ENCODE measurements at places on chromosomes 7 and 10. TPM values are rescaled to one million over a fixed set of nuclear protein-coding genes. Genes with fewer than 3 reads are reported as not detected.

DNA sequence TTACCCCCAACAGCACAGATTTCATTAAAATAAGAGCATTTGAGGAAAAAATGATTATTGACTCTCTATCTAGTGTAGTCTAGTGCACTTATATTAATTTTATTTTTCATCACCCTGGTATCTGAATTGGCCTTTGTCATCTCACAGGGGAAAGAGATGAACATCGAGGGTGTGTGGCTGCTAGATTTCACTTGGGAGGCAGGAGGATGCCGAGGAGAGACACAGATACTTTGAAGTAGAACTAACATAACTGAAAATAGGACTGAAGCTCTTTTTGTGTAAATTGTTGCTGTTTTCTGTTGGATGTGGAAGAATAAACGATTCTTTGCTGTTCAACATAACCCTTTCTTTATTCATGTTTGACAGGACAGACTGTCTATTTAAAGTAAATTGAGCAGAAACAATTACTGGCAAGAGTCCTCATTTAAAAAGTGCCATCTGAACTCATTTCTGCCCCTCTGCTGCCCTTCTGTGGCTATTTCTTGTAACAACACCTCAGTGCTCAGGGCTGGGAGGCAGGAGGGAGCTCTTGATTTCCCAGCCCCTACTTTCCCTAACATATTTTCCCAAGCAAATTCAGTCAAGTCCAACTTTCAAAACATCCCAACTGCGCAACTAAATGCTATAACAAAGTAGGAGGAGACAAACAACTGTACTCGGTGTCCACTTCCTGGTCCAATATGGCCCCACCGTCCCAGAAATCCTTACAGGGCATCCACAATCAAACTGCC is 15.6 kb downstream of the LYZL1 start:
- peak; percentile 77 for DNase-seq

AGBL3 gene
- total RNA-seq, result 1.1 TPM

GRCh38 chr7:29299086-29299485 is 104.5 kb downstream of the CHN2 start:
- no peak for DNase-seq

HOXA13 gene
- 22.9 TPM for total RNA-seq

GRCh38 chr7:64905547-64905946 is 2.5 kb downstream of the ZNF273 start:
- no peak for DNase-seq

DNA sequence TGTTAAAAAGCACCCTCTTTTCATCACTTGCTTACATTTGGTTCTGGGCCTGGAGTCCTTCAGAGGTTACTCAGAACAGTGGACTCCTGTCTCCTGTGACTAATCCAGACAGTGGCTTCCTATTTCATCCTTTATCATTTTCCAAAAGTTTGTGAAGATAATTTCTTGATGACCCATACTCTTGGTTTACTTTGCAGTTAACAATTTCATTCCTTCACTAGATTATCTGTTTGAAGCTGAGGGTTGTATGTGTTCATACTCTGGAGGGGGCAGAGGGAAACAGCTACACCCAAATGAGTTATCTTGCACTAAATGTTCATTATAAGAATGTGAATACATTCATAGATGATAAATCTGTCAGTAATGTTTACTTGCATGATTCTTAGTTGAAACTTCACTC is 124.7 kb downstream of the ZNF248 start:
- no peak for DNase-seq

TMEM26 gene
- total RNA-seq, result 0.49 TPM

GRCh38 chr7:122532406-122533269 is 166.3 kb downstream of the RNF133 start:
- DNase-seq, result no peak

DNA sequence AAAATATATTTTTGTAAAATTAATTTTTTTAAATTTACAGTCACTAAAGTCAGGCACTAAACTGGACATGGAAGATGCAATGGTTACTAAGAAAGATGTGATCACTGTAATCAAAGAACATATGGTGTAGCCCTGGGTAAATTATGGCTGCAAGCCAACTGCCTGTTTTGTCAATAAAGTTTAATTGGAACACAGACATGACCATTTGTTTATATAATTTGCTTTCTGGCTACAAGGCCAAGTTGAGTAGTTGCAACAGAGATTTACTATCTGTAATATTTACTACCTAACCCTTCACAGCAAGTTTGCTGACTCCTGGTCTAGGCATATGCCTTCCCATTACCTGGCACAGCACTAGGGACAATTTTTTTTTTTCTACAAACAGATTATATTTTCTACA is 448.9 kb downstream of the ADRA2A start:
- DNase-seq, result no peak

CBX3 gene
- 96.3 TPM for total RNA-seq

- DNase-seq, result no peak
These were observed 5.8 kb downstream of the UNCX start for GRCh38 chr7:1238450-1238882.

DNA sequence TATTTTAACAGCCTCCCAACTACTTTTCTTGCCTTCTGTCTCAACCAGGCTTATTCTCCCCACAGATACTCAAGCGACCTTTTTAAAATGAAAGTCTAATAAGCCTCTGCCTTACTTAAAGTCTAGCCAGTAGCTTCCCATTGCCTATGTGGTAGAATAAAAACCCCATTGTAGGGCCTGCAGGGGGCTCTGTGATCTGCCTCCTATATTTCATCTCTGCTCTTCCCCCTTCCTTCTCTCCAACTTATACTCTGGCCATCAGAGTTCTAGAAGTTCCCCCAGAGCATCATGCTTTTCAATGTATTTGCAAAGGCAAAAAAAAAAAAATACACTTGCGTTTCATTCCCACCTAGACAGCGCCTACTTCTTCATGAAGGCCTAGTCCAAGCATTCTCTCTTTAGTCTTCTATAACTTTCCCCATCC is 167.7 kb upstream of the ADO start:
- no peak for DNase-seq

DNA sequence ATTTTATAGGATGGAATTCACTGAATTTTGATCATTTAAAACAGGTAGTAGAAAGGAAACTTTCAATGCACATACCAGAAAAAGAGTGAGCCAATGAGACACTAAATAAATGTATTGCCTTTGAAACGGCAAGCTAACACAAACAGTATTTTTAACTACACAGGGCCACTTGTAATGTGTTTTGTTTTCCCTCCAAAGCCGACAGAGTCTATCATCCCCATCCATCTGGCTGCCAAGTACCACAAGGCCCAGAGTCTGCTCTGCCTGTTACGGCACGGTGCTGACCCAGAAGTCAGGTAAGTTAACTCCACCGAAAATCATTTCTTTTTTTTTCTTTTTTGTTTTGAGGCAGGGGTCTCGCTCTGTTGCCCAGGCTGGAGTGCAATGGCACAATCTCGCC is 1.5 kb downstream of the ANKRD61 start:
- DNase-seq, result no peak

DNA sequence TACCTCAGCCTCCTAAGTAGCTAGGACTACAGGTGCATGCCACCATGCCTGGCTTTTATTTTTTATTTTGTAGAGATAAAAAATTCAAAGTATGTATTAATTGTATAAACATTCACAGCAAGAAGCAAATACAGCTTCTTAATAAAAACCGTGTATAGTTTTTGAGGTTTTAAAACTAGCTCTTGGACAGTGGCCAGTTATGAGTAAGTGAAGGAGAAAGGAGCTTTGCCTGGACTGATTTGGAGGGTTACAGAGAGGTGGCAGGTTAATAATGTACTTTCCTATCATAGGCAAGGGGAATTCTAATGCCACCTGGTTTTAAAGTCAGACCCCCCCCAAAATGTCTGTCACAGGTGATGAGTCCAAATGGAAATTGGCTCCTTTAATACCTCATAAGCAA is 43.4 kb downstream of the ZNRF2 start:
- no peak for DNase-seq

NEUROG3 gene
- total RNA-seq, result not detected

DNA sequence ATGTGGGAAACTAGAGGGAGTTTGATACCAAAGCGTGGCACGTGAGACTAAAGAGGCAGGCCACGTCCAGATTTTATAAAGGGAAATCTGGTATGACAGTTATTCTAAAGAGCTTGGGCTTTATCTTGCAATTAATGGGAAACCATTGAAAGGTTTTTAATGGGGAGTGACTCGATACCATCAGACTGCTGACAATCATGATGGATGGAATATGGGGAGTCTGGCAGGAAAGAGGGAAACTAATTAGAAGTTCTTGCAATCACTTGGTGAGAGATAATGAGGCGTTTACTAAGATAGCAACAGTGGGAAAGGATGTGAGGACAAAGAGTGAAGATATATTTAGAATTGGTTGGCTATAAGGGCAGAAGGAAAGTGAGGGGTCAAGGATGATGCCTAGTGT is 94.0 kb downstream of the MBL2 start:
- DNase-seq, result no peak

TRPV5 gene
- not detected for total RNA-seq

DNA sequence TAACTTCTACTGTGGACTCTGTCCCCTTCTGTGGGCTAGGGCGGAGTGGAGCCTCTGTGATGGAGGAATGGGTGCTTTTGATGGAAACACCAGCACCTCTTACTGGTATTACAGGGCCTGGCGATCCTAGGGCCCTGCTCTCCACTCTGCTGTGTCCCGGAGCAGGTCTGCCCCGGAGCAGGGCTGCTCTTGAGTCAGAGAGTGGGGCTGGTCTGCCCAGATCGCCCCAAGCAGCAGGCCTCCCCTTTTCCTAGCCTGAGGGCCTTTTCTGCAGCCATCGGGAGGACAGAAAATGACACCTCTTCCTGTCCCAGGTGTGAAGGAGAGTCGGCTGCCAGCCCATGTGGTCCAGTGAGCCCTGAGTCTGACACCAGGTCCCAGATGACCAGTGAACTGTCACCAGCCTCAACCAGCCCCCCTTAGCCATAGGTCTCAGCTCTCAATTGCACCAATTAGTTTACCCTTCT is 1.4 kb downstream of the ZNF282 start:
- peak; percentile 58 for DNase-seq

DNA sequence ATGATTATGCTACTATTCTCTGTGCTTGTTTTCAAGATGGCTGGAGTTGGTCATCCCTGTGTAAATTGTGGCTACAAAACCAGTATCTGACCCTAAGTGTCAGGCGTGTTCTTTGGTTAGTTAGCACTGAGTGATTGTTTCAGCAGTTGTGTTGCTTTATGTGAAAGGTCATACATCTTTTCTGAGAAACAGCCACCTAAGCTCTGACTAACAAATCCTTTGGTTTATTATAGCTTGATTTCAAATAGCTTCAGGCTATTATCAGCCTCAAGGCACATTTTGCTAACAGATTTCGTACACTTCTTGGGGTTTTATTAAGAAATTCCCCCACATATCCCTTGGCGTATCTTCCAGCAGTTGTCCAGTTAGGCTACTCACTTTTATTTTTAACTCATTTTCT is 4.8 kb upstream of the ADRB1 start:
- DNase-seq, result no peak

DNA sequence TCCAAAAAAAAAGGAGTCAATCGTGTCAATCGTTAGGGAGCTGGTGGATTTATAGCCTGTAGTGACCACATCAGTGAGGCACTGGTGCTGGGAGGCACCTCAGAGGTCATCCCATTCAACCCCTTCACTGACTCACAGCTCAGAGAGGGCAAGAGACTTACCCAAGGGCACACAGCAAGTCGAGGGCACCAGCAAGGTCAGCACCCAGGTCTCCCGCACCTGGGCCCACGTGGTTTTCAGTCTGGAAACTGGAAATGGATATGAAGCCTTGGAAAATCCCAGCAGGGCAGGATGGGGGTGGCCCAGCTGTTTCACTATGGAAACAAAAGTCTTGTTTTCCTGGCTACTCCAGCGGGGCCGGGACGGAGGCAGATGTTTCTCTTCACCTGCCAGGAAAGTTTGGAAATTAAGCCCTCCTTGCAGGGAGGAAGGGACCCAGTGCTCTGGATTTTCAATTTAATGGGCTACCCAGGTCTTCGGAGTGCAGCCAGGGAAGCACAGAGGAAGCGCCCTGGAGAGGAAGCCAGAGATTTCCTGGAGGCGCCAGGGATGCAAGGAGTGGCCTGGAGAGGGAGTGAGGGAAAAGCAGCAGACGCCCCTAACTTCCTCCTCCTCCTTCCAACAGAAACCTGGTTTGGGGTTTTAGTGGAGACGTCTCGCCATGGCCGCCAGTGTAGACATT is 157.2 kb upstream of the TNRC18 start:
- peak; percentile 81 for DNase-seq

MNX1 gene
- not detected for total RNA-seq

- peak; percentile 73 for DNase-seq
These were observed 3.8 kb downstream of the HILPDA start for GRCh38 chr7:128459394-128459878.

DNA sequence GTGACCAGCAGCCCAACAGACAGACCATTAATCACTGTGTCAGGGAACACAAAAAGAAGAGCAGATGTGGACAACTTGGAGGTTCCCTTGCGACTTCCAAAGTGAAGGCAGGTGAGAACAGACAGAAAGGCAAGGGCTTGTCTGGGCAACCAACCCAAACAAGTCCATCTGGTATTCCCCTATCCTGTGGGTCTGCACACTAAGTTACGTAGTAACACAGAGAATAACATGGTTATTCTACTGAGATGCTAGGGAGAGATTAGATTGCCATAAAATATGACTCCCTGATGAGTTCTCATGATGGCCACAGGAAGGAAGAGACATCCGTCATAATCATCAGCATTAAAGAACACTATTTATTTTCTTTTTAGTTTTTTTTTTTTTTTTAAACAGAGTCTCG is 252.2 kb downstream of the CALN1 start:
- no peak for DNase-seq

SNX10 gene
- total RNA-seq, result 1.7 TPM

RAMP3 gene
- total RNA-seq, result 40.9 TPM

GRCh38 chr10:71887743-71888142 is 36.7 kb upstream of the PSAP start:
- DNase-seq, result no peak

GRCh38 chr10:677038-677437 is 12.4 kb downstream of the DIP2C start:
- no peak for DNase-seq

DNA sequence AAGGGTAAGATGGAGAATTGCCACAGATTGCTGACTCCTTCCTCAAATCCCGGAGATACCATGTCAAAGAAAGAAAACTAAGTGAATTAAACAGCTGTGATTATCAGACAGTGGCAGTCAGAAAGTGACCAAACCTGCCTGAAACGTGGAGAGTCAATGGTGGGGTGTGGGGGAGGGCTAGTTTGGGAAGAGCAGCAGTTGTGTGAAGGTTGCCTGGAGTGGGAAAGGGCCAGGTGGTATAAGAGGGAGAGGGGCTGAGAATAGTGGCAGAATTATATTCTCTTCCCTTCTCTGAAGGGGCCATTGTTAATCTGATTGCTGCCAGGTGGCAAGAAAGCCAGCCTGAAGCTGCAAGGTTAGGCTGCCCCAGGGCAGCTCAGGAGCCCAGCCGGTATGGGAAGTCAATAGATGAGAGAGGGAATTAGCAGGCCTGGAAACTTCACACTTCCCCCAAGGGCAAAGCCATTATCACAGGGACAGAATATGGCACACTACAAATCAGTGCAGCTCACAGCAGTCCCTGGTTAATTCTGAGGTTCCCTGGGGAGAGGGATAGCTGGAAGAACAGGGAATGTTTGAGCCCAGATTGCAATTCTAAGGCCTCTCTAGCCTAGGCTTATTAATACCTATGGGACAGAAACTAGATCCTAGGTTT is 83.9 kb upstream of the ITGB1 start:
- no peak for DNase-seq

GRCh38 chr7:69527706-69528105 is 70.6 kb upstream of the AUTS2 start:
- no peak for DNase-seq

- no peak for DNase-seq
These were observed 115.3 kb upstream of the WDR11 start for GRCh38 chr10:120735773-120736371.

ST8SIA6 gene
- 0.66 TPM for total RNA-seq

LRRC27 gene
- total RNA-seq, result 6.1 TPM
